ENCODE measurements at places on chromosomes 1 and 21. TPM values are rescaled to one million over a fixed set of nuclear protein-coding genes. Genes with fewer than 3 reads are reported as not detected.

The SPRR5 gene
- total RNA-seq, result not detected

DNA sequence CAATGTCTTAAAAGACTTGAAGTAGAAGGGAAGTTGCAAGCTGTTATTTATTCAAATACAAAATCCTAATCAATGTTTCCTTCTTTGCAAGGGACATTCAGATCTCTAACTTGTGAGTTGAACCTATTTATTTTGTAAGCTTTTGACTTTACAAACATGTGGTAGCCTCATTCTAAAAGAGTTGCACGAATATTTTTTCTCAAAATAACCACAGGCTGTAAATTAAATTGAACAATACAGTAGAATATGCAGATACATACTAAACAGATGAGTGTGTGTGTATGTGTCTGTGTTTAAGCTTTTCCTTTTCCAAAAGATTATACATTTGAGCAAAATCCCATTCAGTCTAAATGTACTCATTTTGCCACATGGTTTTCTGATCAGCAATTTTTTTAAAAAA lies 4.8 kb upstream of the DYNLT5 start:
- no peaks in the 10 kb centered on the region for H3K4me1 ChIP-seq
- no peak overlapping the region for H3K4me3 ChIP-seq

- H3K4me3 ChIP-seq, result no peak overlapping the region
- H3K36me3 ChIP-seq, result no peaks in the 10 kb centered on the region
- no peaks in the 10 kb centered on the region for H3K4me1 ChIP-seq
- DNase-seq, result no peak
- H3K27ac ChIP-seq, result no peak overlapping the region
- no peaks in the 10 kb centered on the region for H3K27me3 ChIP-seq
Observed at GRCh38 chr1:173082913-173083312, 32.2 kb upstream of the TNFSF18 start.

The OR10J1 gene
- total RNA-seq, result not detected

- no peak for DNase-seq
- H3K27ac ChIP-seq, result no peak overlapping the region
- no peaks in the 10 kb centered on the region for H3K4me1 ChIP-seq
- no peaks in the 10 kb centered on the region for H3K27me3 ChIP-seq
- H3K4me3 ChIP-seq, result no peak overlapping the region
- no peaks in the 10 kb centered on the region for H3K36me3 ChIP-seq
Observed at GRCh38 chr1:184270556-184270955, 116.3 kb upstream of the C1orf21 start.

GRCh38 chr1:32394890-32395432 lies 720 bp upstream of the BSDC1 start:
- peak overlapping the region; percentile 96 for H3K27ac ChIP-seq
- no peaks in the 10 kb centered on the region for H3K36me3 ChIP-seq
- peak overlapping the region; percentile 74 for H3K4me3 ChIP-seq
- peaks cover 9% of the 10 kb centered on the region for H3K4me1 ChIP-seq
- no peak for DNase-seq
- H3K27me3 ChIP-seq, result no peaks in the 10 kb centered on the region

Measured in prostate gland (tissue), 2 donors.